ENCODE measurements at places on chromosomes 16 and 17.

- DNase-seq: no peak
Measured at GRCh38 chr16:75630052-75630451, 7.0 kb upstream of the ADAT1 start.

- DNase-seq: no peak
Measured at GRCh38 chr16:20136446-20136968, 62.8 kb upstream of the GPR139 start.

DNA sequence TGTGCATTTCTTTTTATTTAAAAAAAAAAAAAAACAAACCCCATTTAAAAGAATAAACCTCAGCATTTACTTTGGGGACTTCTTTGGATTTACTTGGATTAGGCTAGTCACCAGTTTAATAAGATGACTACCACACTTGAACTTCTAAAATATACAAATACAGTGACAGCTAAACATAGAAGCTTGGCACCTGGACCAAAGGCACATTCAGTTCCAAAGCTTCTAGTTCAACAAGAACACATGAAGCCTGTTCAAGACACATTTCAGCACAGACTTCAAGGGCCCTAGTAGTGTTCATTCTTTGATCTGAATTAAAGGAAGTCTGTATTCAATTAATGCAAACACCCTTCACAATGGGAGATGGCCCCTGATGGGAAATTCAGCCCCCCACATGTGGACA lies 11.6 kb upstream of the ROGDI start:
- no peak for DNase-seq

- DNase-seq: no peak
Measured at GRCh38 chr16:75457485-75458021, 6.9 kb downstream of the TMEM170A start.
